ENCODE measurements at places on chromosomes 6 and 20.

- no peak for DNase-seq
Observed at GRCh38 chr6:168106633-168107005, 27.6 kb upstream of the FRMD1 start.

GRCh38 chr20:57231951-57232428, 34.5 kb downstream of the BMP7 start:
- no peak for DNase-seq

- no peak for DNase-seq
Observed at GRCh38 chr6:163994566-163994965, 580.0 kb downstream of the QKI start.

- peak; percentile 28 for DNase-seq
Observed at GRCh38 chr6:25138934-25139415, 140.2 kb upstream of the CARMIL1 start.

- peak; percentile 56 for DNase-seq
Observed at GRCh38 chr6:34986845-34987246, 97.8 kb downstream of the ANKS1A start.

GRCh38 chr6:83600459-83600858, 88.1 kb downstream of the PRSS35 start:
- DNase-seq: no peak

- no peak for DNase-seq
Observed at GRCh38 chr6:3418496-3419060, 38.3 kb downstream of the SLC22A23 start.

- no peak for DNase-seq
Observed at GRCh38 chr6:14758421-14759081, 487.3 kb upstream of the JARID2 start.

DNA sequence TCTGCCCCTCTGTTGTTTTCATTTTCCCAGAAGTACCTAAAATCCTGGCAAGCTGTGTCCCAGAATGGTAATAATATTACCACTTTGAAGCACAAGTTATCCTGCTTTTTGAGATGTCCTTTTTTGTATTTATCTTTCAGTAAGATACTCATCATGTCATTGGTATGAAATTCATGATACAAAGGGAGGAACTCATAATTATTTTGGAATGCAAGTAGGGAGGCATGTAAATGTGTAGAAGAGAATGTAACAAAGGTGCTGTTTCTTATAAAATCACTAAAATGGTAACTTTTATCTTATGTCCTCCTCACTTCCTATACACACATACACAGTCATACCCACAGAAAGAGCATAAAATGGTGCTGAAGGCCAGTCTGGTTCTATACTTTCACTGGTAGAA, 109.9 kb downstream of the CD2AP start:
- DNase-seq: no peak

- DNase-seq: no peak
Observed at GRCh38 chr6:112433457-112433856, 86.3 kb downstream of the RFPL4B start.

DNA sequence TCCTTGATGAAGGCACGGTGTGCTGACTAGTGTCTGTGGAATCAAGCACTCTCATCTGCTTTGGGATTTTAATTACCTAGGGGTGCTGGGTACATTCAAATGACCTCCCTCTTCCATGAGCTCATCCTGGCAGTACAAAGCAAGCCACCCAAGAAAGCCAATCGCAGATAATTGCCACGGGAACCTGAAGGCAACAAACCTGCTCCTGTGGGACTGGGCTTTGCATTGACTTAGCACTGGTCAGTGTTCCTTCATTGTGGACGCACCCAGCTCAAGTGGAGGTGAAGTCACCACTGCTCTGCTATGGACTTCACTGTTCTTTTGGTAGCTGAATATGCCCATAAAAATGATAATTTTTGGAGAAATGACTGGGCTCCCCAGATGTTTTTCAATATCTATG, 261.6 kb upstream of the FERMT1 start:
- DNase-seq: no peak

DNA sequence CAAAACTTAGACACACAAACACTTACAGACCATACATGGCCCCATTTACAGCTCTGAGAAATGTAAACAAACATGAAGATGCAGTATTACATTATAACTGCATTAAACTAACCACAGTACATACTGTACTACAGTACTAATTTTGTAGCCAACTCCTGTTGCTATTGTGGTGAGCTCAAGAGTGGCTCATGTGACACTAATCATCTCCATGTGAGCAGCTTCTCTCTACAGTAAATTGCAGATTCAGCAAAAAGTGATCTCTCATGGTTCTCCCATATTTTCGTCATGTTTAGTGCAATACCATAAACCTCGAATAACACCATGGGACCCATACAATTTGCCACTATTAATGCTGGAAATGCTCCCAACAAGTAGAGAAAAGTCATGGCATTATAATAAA, 860.4 kb downstream of the EPHA7 start:
- no peak for DNase-seq

DNA sequence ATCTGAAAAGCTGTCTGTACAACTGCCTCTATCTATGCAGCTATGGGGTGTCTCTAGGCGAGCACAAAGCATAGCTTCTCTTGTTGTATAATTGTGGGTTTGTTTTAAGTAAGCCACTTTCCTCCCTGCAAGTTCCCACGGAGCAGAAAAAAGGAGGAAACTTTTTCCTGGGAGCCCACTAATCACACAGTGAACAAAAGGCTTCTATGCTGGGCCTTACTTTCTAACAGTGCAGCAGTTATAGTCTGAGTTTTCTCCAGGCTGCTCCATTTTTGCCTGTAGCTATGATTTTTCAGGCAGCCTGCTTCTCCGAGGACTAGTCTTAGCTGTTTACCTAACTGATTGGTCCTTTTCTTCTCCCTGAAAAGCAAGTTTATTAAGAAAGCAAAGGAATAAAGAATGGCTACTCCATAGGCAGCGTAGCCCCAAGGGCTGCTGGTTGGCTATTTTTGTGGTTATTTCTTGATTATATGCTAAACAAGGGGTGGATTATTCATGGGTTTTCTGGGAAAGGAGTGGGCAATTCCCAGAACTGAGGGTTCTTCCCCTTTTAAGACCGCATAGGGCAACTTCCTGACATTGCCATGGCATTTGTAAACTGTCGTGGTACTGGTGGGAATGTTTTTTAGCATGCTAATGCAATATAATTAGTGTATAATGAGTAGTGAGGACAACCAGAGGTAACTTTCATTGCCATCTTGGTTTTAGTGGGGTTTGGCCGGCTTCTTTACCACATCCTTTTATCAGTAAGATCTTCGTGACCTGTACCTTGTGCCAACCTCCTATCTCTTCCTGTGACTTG, 84.3 kb downstream of the OPRM1 start:
- DNase-seq: no peak

DNA sequence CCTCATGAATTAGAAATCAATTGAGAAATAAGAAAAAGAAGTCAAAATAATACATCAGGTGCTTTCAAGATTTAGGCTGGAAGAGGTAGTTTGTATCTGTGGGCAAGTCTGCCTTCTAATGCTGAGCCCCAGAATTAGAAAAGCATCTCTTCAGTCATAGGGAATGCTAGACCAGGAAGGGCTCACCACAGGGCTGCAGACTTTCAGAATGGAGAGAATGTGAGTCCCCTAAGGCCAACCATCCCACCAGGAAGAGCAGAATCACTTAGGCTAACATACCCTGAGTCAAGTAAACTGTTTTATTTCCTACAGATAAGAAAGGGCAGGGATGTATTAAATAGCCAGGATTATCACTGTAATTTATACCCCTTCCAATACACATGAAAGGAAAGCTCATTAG, 510.2 kb downstream of the RNF144B start:
- DNase-seq: no peak

GRCh38 chr6:154865291-154865690, 129.8 kb upstream of the TIAM2 start:
- DNase-seq: no peak

GRCh38 chr6:52946306-52946705, 36.8 kb upstream of the GSTA3 start:
- no peak for DNase-seq

DNA sequence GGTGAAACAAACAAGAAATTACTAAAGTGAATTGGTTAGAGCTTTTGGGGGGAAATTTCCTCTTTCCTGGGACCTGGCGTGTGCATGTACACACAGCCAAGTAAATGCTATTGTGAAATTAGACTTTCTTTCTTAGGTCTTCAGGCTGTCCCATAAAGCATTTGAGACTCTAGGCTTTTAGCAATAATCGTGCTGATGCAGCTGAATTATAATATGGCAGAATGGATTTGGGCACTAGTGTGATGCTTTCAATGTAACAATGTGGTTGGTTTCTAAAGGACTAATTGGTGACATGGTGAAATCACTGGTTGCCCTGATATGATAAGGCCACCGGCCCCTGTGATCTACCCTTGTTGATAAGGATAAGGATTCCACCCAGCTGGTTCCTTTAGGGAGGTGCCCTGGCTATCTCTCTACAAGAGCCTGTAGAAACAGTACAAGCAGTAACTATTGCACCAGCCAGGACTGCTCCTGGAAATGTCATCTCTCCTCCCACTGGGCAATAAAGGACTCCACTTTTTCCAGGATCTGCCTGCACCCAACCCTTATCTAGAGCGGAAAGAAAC, 164.1 kb downstream of the TFAP2A start:
- DNase-seq: no peak

- no peak for DNase-seq
Observed at GRCh38 chr6:125923366-125923877, 33.1 kb upstream of the HINT3 start.

DNA sequence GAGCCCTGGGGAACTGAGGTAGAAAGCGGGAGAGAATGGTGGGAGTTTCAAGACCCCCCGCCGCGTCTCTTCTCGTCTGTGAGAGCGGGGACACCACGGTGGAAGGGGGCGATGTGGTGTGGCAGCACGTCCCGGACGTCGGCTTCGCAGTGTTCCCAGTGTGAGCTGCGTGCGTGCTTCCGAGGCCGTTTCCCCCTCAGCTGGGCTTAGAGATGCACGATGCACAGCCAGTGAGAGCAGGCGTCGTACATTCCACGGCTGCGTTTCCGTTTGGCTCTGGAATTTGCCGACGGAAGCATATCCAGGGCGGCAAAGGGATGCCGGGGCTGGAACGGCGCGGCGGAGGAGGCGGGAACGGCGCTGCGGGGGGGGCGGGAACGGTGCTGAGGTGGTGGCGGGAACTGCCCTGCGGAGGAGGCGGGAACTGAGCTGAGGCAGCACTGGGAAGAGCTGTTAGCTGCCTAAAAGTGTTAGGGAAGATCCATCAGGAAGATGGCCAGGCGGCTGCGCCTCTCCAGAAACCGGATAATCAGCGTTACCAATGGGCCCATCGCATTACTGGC, 37.7 kb downstream of the KIF25 start:
- DNase-seq: no peak

DNA sequence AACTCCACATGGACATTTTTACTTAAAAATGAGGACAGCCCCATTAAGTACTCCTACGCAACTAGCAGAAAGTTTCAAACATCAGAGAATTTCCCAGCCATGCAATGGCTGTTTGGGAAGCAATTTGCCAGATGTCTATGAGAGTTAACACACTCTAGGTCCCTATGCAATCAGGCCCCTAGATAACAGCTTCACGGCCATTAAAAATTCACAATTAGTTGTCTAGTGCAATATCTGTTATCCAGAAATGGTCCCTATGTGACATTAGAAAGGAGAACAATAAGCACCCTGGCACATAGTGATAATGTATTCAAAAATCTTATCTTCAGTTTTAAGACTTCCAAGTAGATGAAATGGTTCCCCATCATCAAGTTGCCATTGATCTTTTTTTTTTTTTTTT, 174.3 kb upstream of the NRSN1 start:
- DNase-seq: no peak

DNA sequence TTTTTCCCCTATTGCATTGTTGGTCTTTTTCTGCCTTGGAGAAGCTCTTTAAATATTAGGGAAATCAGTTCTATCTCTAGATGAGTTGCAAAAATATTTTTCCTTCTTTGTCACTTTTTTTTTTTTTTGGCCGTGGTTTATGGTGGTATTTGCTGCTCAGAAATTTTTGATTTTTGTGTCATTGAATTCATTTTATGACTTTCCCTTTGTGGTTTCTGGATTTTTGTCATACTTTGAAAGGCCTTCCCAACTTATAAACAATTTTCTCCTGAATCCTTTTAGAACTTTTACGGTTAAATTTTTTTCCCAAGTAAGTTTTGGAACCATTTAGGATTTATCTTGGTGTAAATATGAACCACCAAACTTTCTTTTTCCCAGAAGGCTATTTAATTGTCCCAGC, 145.6 kb downstream of the GJA10 start:
- no peak for DNase-seq

GRCh38 chr6:18260448-18261106, 3.8 kb downstream of the DEK start:
- DNase-seq: peak; percentile 15

- DNase-seq: peak; percentile 20
Observed at GRCh38 chr6:28207510-28208110, 17.5 kb upstream of the ZSCAN9 start.

GRCh38 chr20:48849299-48849698, 21.5 kb upstream of the PREX1 start:
- no peak for DNase-seq

DNA sequence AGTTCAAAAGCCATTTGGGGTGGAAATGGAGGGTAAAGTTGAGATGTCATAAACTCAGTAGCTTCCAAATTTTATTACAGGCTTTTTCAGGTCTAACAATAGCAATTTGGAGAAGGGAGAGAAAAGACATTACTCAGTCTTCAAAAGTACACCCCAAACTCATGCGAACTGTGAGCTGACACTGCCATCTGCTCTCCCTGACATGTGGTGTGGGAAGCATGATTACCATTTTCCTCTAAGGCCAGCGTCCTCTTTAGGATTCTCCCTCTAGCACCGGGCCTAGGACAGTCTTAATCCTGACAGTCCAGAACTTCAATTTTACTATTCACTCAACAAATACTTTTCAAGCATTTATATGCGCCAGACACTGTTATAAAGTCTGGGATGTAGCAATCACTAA, 536.0 kb upstream of the JARID2 start:
- DNase-seq: no peak

DNA sequence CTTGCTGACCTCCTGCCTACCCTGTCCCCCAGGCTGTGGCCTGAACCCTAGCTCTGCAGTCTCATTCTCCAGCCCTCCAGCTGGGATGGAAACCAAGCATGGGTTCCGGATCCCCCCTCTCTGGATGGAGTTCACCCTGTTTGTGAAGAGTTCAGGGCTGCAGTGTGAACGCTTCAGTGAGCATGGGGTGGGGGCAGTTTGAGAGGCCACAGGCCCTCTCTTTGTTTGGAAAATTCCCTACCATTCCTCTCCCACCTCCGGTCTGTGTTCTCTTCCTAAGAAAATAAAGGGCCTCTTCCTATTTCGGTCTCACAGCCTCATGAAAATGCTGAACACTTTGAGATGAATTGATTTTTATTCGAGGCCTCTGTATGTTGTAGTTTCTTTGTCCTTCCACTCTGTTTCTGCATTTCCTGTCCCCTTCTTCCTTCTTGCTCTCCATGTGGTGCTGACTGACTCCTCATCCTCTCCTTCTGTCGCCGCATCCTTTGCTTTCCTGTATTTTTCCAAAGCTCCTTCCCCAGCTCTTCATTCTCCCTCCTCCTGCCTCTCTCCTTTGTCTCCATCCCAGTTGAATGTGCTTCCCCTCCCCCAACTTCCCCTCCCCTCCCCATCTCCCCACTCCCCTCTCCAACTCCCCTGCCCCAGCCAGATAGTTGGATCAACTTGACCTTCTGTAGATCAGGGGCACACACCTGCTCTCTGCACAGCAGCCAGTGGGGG, 2.4 kb upstream of the KCNK5 start:
- no peak for DNase-seq
